ENCODE measurements at places on chromosomes 5 and 9.

DNA sequence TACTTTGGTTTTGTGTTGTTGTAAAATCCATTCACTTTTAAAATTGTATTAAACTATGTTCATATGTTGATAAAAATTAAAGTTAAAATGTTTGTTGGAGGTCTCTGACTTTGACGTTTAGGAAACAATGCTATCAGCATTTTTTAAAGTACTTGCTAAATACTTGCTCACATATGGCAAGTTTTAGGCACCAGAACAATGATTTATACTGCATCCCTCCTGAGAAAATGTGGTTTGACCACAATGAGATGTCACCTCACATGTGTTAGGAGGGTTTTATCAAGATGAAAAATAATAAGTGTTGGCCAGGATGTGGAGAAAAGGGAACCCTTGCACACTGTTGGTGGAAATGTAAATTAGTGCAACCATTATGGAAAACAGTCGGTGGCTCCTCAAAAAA is 180.8 kb downstream of the HSD17B3 start:
- H3K27ac ChIP-seq = no peak overlapping the region
- DNase-seq = no peak
- H3K4me1 ChIP-seq = peaks cover 31% of the 10 kb centered on the region
- peaks cover 7% of the 10 kb centered on the region for H3K27me3 ChIP-seq

- no peak for DNase-seq
- H3K4me1 ChIP-seq = peaks cover 34% of the 10 kb centered on the region
- peaks cover 36% of the 10 kb centered on the region for H3K36me3 ChIP-seq
- no peak overlapping the region for H3K4me3 ChIP-seq
- no peak overlapping the region for H3K27ac ChIP-seq
- no peaks in the 10 kb centered on the region for H3K27me3 ChIP-seq
Measured at GRCh38 chr5:77770293-77771005, 5.7 kb downstream of the TBCA start.

DNA sequence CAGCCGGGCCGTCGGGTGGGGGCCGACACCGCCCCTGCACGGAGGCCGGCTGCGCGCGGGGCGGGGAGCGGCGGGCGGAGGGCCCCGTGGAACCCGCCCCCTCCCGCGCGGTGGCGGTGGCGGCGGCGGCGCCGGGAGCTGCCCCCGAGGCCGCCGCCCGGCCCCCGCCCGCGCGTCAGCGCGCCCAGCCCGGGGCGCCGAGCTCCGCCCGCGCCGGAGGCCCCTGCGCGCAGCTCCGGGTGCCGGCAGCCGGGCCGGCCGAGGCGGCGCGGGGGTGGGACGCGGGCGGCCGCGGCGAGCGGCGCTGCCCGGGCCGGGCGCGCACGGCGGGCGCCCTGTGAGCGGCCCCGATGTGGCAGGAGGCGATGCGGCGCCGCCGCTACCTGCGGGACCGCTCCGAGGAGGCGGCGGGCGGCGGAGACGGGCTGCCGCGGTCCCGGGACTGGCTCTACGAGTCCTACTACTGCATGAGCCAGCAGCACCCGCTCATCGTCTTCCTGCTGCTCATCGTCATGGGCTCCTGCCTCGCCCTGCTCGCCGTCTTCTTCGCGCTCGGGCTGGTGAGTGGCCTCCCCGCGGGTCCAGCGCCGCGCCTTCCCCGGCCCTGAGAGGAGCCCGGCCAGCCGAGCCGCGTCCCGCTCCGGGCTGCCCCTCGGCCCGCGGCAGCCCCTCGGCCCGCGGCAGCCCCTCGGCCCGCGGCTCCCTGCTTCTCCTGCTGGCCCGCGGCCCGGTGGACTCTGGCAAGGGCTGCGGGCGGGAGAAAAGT is at the start of gene ADCY2:
Gene ADCY2, plus strand, starts transcription at position 192 of the 766 bp plus-strand sequence. Its CDS starts 159 bp downstream, at position 351.
- no peaks in the 10 kb centered on the region for H3K36me3 ChIP-seq
- H3K27ac ChIP-seq = no peak within 1 kb of the TSS
- peaks cover 40% of the 10 kb centered on the region for H3K27me3 ChIP-seq
- H3K4me1 ChIP-seq = peaks cover 3% of the 10 kb centered on the region
- H3K4me3 ChIP-seq = no peak within 1 kb of the TSS

GRCh38 chr5:76408104-76408654 is 5.1 kb downstream of the IQGAP2 start:
- DNase-seq = no peak
- H3K4me1 ChIP-seq = peaks cover 44% of the 10 kb centered on the region
- peaks cover 42% of the 10 kb centered on the region for H3K36me3 ChIP-seq

DNA sequence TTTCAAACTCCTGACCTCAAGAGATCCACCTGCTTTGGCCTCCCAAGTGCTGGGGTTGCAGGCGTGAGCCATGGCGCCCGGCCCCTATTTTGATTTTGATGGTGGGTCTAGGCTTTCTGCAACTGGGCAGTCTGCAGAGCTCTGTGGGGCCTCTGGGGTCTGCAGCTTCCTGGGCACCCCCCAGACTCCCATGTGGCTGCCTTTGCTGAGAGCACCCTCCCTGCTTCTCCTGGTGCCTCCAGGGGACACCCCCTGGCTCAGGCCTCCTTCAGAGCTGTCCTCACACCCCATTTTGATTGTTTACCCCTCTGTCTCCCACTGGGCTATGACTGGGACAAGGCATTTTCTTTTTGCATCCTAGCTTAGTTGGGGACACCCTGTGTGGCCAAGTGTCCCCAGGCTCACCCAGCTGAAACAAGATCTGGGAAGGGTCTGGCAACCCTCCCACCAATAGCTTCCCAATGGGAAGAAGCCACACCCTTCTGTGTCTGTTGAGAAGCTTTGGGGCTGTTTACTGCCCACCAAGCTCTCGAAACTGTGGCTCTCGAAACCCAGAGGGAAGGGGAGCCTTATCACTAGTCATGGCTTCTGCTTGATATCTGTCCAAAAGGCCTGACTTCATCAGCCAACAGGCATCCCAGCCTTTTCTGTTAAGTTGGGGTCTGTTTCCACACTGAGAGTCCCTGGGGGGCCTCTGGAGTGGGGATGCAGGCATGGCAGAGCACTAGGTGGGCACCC is 204.4 kb upstream of the IER5L start:
- H3K27ac ChIP-seq = no peak overlapping the region
- peak overlapping the region; percentile 38 for H3K4me3 ChIP-seq
- H3K4me1 ChIP-seq = no peaks in the 10 kb centered on the region
- H3K27me3 ChIP-seq = peaks cover 3% of the 10 kb centered on the region
- no peaks in the 10 kb centered on the region for H3K36me3 ChIP-seq
- no peak for DNase-seq

DNA sequence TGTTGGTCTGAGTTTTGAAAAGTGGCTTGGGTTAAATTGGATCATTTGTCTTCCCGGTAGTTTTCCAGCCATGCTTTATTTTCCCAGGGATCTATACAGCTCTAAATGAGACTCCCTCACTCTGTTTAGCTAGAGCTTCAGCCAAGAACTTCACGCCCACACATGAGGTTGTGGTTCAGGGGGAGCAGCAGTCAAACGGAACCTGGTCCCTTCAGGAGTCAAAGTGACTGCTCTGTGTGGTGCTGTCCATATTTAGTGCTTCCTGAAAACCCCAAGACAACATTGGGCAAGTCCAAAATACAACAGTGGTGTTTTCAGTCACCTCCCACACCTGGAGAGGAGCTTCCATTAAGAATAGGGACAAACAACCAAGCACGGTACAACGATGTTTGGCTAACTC is 90.5 kb downstream of the ANKH start:
- H3K27me3 ChIP-seq = no peaks in the 10 kb centered on the region
- no peak overlapping the region for H3K27ac ChIP-seq
- peaks cover 26% of the 10 kb centered on the region for H3K4me1 ChIP-seq

GRCh38 chr5:31921852-31922305 is 252.2 kb downstream of the GOLPH3 start:
- no peaks in the 10 kb centered on the region for H3K27me3 ChIP-seq
- H3K36me3 ChIP-seq = no peaks in the 10 kb centered on the region
- H3K4me3 ChIP-seq = no peak overlapping the region
- H3K4me1 ChIP-seq = no peaks in the 10 kb centered on the region
- DNase-seq = no peak

GRCh38 chr5:120173125-120173524 is 291.0 kb upstream of the PRR16 start:
- H3K27ac ChIP-seq = no peak overlapping the region
- H3K4me1 ChIP-seq = no peaks in the 10 kb centered on the region
- no peak overlapping the region for H3K4me3 ChIP-seq
- H3K27me3 ChIP-seq = no peaks in the 10 kb centered on the region

DNA sequence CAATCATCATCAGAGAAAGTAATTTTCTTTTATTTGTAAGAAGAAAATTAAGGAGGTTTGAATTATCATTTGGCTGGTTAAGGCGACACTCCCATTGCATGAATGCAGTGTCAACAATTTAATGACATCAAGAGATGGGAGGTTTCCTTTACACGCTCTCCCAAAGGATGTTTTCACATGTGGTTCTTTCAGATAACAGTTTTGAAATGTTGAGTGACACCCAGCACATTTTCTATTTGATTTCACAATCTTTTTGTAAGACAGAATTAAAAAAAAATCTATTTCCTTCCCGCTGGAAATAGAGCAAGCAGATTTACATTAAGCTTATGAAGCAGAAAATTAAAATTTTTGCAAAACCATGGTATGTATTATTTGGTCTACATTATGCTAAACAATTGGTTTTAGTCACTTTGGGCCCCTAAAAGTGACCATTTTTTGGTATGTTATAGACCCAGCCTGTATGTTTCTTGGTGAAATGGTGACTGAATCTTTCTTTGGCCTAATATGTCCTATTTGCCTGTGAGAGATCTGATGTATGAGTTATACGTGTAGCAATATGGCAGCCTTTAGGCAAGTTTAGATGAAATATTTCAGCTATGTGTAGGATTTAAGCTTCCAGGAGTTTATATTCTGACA is 18.9 kb upstream of the ANKRD55 start:
- peaks cover 27% of the 10 kb centered on the region for H3K27me3 ChIP-seq
- H3K4me1 ChIP-seq = no peaks in the 10 kb centered on the region
- no peak overlapping the region for H3K4me3 ChIP-seq
- no peaks in the 10 kb centered on the region for H3K36me3 ChIP-seq
- no peak overlapping the region for H3K27ac ChIP-seq

- peaks cover 4% of the 10 kb centered on the region for H3K36me3 ChIP-seq
- peaks cover 15% of the 10 kb centered on the region for H3K4me1 ChIP-seq
- H3K4me3 ChIP-seq = no peak overlapping the region
- no peak overlapping the region for H3K27ac ChIP-seq
- H3K27me3 ChIP-seq = peaks cover 3% of the 10 kb centered on the region
Measured at GRCh38 chr5:158809310-158809850, 290.3 kb downstream of the EBF1 start.

DNA sequence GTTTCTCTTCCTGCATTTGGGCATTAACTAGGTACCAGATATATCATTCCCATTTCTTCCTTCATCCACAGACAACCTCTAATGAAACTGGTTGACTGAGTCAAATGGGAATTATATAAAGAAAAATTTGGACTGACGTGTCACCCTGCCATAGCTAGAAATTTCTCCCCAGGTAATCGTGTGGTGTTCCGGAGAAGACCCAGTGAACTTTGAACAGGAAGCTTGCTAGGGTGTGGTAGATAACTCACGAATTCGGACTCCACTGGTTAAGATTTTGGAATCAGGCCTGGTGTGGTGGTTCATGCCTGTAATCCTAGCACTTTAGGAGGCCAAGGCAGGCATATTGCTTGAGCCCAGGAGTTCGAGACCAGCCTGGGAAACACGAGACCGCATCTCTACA is 114.3 kb upstream of the OTULINL start:
- H3K27ac ChIP-seq = no peak overlapping the region
- no peak for DNase-seq
- no peak overlapping the region for H3K4me3 ChIP-seq
- H3K27me3 ChIP-seq = peaks cover 2% of the 10 kb centered on the region

DNA sequence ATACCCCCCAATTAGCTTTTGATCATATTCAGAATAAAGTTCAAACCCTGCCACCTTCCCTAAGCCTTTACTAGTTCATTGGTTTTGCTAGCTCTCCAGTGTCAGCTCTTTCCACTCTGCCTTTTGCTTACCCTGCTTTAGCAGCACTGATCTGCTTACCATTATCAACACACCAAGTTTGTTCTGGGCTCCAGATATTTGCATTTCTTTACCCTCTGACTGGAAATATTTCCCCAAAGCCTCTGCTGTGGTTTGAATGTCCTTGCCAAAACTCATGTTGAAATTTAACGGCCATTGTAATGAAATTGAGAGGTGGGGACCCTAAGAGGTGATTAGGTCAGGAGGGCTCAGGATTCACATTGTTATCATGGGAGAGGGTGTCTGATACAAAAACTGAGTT is 99.5 kb downstream of the GCNT1 start:
- H3K36me3 ChIP-seq = no peaks in the 10 kb centered on the region
- no peak overlapping the region for H3K27ac ChIP-seq
- peaks cover 12% of the 10 kb centered on the region for H3K4me1 ChIP-seq
- no peak for DNase-seq

GRCh38 chr9:129610473-129611306 is 10.2 kb downstream of the C9orf50 start:
- H3K36me3 ChIP-seq = no peaks in the 10 kb centered on the region
- H3K4me3 ChIP-seq = peak overlapping the region; percentile 83
- peak overlapping the region; percentile 65 for H3K27ac ChIP-seq
- peaks cover 25% of the 10 kb centered on the region for H3K4me1 ChIP-seq
- H3K27me3 ChIP-seq = no peaks in the 10 kb centered on the region

GRCh38 chr5:107687937-107688336 is 17.2 kb upstream of the EFNA5 start:
- H3K4me3 ChIP-seq = no peak overlapping the region
- no peaks in the 10 kb centered on the region for H3K36me3 ChIP-seq
- peaks cover 11% of the 10 kb centered on the region for H3K27me3 ChIP-seq
- no peak overlapping the region for H3K27ac ChIP-seq

DNA sequence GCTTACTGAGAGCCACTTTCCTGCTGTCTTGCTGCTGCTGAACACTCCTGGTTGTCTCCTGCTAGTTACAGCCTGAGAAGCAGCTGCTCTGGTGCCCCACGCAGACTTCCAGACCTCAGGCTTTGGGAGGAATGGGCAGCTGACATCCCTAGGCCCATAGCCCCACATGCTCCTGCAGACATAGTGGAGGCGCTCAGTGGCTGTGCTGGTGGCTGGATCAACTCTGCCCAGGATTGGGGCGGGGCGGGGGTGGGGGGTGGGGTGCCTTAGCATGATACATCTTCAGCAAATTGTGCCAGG is 93.9 kb downstream of the DAB2IP start:
- no peak overlapping the region for H3K4me3 ChIP-seq
- H3K4me1 ChIP-seq = peaks cover 8% of the 10 kb centered on the region
- no peaks in the 10 kb centered on the region for H3K27me3 ChIP-seq
- H3K27ac ChIP-seq = no peak overlapping the region
- no peaks in the 10 kb centered on the region for H3K36me3 ChIP-seq

- no peak for DNase-seq
- peaks cover 2% of the 10 kb centered on the region for H3K27me3 ChIP-seq
- no peaks in the 10 kb centered on the region for H3K36me3 ChIP-seq
- peaks cover 10% of the 10 kb centered on the region for H3K4me1 ChIP-seq
- H3K4me3 ChIP-seq = no peak overlapping the region
Measured at GRCh38 chr5:119058979-119059529, 11.8 kb upstream of the DMXL1 start.

GRCh38 chr5:142421228-142421617 is 96.4 kb upstream of the SPRY4 start:
- H3K36me3 ChIP-seq = no peaks in the 10 kb centered on the region
- H3K27me3 ChIP-seq = peaks cover 3% of the 10 kb centered on the region
- H3K27ac ChIP-seq = no peak overlapping the region
- peaks cover 30% of the 10 kb centered on the region for H3K4me1 ChIP-seq
- no peak for DNase-seq

DNA sequence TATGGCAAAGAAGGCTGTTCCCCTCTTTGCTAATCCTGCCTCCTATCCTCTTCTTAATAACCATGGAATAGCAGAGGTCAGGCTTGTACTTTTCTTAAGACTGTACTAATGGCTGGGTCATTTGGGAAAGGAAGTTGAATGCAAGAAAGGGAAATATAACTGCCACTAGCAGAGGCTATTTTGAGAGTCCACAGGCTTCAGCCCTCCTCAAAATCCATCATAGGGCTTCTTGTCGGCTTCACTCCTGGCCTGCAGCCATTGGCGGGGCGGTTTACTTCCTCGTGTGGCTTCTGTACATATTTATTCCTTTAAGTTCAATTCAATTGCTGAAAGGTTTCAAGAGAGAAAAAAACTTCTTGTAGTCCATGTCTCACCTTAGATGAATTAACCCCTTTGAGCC is 2.8 kb upstream of the PARP8 start:
- H3K4me3 ChIP-seq = no peak overlapping the region
- no peak overlapping the region for H3K27ac ChIP-seq
- no peak for DNase-seq
- peaks cover 21% of the 10 kb centered on the region for H3K4me1 ChIP-seq
- peaks cover 9% of the 10 kb centered on the region for H3K36me3 ChIP-seq

Data from T-helper 2 cell treated with Interferon-gamma antibody and Interleukin-4, amounts not matched to agents 5 μg/mL and 100 μg/mL, for 36 hours (primary cell).